Heart left ventricle (tissue), 16 donors: ENCODE measurements at places on chromosomes 12 and 14. TPM values are rescaled to one million over a fixed set of nuclear protein-coding genes. Genes with fewer than 3 reads are reported as not detected.

SERPINA10 gene
- not detected for total RNA-seq

DNA sequence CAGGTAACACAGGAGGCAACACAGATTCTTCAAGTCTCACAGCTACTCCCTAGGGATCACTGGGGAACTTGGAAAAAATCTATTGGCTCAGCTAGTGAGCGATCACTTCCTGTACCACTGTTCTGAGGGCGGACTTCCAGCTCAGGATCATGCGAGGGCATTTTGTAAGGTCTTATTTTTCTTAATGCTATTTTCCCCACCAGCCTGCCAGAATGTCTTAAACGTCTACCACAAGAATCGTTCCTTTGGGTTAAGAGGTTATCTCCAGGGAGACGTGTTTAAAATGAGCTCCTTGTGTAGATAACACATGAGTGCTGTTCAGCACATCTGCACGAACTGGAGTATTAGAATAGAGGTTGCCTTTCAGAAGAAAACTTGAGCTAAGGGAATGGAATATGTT is 162.6 kb downstream of the ETNK1 start:
- no peak for DNase-seq

DNA sequence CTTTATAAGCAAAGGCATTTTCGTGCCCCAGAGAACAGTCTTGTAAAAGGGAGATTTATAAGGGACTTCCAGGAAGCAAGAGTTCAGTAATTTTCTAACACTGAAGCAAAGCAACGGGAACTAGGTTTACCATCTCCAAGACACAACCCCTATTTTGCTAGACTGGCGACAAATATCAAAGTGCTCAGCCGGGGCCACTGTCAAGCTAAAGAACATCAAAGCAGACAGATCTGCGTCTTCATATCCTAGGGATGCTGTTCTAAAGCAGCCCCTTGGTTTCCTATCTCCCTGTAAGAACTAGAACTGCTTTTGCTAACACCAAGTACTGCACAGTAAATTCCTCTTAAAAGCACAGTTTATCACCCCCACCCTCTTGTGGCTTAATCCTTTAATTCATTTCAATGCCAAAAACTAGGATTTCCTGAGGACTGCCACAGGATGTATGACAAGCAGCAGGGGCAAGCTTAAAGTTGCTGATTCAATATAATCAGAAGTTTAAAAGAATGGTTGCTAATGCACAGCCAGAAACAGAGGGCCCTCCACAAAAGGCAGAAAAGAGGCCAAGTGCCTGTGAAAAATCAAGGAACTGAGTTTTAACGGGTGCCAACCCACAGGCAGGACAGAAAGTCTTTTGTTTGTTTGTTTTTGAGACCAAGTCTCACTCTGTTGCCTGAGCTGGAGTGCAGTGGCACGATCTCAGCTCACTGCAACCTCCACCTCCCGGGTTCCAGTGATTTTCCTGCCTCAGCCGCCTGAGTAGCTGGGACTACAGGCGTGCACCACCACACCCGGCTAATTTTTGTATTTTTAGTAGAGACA is 44.0 kb upstream of the ISM2 start:
- no peak for DNase-seq

DNA sequence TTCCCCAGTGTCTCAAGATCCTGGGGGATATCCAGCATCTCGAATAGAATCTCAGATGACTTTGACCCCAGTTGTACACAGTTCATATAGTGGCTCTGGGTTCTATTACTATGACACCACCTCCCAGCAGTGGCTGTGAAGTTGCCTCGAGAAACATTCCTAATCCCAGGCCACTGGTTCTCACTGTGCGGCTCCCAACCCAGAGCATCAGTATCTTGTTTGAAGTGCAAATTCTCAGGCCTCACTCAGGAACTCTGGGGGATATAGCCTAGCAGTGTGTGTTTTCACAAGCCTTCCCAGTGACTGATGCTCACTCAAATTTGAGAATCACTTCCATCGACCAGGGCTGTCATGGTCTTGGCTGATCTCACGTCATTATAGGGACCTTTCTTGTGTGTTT is 69.3 kb upstream of the IGF1 start:
- DNase-seq = no peak

GRCh38 chr14:20400965-20401593 is 12.2 kb downstream of the TEP1 start:
- DNase-seq = no peak

DNA sequence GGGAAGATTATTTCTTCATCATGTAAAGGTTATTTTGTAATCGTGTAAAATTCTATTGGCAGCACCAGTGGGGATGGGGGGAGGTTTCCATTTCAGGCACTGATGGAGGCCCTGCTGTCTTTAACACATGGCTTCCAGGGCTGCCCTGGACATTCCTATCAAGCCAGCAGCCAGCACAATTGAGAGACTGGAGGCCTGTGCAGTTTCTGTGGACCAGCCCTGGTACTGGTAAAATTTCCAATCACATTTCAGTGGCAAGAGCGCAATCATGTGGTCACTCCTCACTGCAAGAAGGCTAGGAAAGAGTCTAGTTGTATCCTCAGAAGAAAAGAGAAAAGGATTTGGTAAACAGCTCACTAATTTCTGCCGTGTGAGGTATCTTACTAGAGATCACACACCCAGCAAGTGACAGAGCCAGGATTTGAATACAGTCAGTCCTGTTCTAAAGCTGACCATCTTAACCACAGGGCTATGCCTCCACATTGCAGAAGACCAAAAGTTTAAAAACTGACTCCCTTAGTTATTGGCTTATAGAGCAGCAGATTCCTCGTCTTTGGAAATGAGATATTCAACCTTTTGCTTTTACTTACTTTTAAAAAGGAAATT is 179.4 kb upstream of the ARHGAP5 start:
- DNase-seq = no peak

PRKAB1 gene
- 8.5 TPM for total RNA-seq

DNA sequence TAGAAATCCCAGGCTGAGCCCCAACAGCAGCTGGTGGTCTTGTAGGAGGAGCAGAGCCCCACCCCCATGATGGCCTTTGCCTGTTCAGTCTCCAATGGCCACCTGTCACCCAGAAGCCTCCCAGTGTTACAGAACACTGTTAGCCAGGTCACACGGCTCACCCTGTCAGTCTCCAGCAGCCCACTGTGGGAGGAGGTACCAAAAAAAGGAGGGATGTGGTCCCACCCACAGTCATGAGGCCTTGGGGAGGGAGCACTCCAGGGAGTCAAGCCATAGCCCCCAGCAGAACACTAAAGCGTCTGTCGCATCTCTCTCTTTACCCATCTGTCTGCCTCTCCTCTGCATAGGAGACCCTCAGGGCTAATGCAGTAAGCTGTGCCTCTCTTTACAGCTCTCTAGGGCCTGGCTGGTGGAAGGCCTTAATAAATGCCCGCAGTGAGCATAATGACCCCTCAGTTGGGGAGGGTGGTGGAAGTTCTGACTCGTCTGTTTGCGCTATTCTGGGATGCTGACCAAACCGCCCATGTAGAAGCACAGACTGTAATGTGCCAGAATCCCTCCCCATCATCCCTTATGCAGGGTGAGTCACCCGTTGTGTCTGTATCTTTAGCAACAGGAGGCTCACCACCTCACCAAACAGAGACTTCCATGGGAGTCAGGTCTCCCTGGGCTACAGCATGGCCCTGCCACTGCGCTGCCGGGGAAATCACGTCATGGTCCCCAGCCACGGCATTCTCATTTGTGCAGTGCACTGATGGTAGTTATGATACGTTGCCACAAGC is 14.6 kb downstream of the C14orf132 start:
- no peak for DNase-seq

PROX2 gene
- not detected for total RNA-seq

- no peak for DNase-seq
Observed at GRCh38 chr12:130955238-130955816, 1.6 kb downstream of the ADGRD1 start.

KRT74 gene
- total RNA-seq = not detected

- no peak for DNase-seq
Observed at GRCh38 chr14:89013698-89014568, 189.5 kb downstream of the TTC8 start.

- no peak for DNase-seq
Observed at GRCh38 chr12:52659395-52659794, 7.4 kb upstream of the KRT2 start.

DNA sequence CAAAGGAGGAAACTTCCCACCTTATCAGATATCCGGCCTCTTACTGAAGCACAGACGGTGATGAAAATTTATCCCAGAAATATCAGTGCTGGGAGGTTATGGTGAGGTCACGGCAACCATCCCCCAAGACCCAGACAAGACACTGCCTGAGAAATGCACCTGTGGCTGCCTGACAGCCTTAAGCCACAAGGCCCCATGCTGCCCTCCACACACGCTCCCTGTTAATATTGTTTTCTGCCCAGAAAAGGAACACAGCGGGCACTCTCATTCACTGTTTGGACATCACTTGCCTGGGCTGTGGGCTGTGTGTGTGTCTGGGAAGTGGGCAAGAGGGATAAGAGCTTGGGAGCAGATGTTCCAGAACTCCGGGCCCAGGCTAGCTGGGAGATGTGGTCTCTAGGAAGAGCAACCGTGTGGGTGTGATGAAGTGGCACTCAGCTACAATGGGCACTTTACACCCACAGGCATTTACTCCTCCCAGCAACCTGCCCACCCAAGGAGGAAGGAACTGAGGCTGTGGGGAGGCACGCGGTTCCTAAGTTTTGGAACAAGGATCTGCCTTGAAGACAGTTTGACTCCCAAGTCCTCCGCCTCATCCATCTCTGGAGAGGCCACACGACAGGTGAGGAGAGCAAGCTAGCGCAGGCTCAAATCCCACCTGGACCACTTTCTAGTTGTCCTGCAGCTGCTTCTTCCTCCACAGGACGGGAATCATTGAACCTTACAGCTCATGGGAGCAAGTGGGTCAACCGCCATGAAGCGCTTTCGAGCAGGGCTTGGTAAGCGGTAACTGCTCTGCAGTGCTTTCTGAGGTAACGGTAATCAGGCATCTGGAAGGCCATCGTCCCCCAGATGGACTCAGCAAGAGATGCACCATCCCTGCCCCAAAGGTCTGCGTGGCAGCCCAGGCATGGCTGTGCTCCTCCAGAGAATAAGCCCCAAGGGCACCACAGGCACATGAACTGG is 91.4 kb downstream of the CHGA start:
- DNase-seq = no peak

DNA sequence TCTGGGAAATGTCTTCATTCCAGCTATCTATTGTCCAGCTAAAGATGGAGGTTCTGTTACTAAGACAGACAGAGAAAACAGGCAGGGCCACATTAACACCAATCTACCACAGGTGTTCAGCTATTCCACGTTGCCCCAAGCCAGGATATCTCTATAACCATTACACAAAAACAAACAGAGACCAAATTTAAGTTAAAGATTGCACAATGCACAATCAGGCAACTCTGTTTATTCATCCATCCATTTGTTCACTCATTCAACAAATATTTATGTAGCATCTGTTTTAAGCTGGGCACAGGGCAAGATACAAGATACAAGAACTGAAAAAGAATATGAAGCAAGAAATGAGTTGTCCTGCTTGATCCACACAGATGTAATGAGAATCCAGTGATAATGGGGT is 629.0 kb downstream of the MED13L start:
- DNase-seq = no peak

VIPAS39 gene
- total RNA-seq = 17.6 TPM

DNA sequence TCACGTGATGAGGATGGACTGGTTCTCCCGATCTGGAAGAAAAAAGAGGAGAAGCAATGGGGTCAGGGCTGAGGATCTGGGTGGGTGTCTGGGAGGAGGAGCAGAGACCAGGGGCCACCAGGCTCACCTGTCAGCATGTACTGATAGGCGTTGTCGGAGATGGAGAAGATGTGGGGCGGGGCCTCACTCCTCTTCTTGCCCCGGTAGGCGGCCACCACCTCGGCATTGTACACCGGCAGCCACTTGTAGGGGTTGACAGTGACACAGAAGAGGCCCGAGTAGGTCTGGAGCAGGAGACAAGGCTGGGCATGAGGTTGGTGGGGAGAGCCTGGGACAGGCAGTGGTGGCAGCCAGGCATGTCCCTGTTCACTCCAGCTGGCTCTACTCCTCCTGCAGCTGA is 3.0 kb downstream of the MYH6 start:
- DNase-seq = no peak

CCDC177 gene
- total RNA-seq = not detected

GRCh38 chr12:110345963-110346362 is 57.5 kb downstream of the ANAPC7 start:
- DNase-seq = no peak

DUSP6 gene
- 21.4 TPM for total RNA-seq

FAM90A1 gene
- not detected for total RNA-seq

- no peak for DNase-seq
Observed at GRCh38 chr14:51578853-51579252, 72.9 kb upstream of the FRMD6 start.

DNA sequence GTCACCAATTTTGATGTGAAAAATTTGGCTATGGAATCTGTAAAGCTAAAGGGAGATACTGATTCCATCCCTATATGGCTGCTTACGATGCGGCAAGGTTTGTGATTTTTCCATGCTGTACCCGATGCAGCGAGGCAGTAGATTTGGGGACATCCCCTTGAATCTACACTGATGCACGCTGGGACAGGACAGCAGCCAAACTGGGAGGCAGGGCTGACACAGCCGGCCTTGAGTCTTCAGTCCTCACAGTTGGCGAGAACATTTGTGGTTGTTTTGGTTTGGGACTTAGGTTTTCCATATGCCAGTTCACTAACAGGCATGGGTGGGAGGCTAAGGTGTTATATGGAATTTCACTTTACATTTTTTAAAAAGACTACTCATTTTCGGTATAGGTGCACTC is 3.8 kb downstream of the GALNT16 start:
- peak; percentile 37 for DNase-seq

DNA sequence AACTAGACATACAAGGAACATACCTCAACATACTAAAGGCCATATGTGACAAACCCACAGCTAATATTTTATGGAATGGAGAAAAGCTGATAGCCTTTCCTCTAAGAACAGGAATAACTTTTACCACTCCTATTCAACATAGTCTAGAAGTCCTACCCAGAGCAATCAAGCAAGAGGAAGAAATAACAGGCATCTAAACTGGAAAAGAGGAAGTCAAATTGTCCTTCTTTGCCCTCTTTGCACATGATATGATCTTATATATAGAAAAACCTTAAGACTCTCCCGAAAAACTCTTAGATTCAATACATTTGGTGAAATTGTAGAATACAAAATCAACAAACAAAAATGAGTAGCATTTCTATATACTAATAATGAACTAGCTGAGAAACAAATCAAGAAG is 110.0 kb downstream of the ATP23 start:
- DNase-seq = no peak

DNA sequence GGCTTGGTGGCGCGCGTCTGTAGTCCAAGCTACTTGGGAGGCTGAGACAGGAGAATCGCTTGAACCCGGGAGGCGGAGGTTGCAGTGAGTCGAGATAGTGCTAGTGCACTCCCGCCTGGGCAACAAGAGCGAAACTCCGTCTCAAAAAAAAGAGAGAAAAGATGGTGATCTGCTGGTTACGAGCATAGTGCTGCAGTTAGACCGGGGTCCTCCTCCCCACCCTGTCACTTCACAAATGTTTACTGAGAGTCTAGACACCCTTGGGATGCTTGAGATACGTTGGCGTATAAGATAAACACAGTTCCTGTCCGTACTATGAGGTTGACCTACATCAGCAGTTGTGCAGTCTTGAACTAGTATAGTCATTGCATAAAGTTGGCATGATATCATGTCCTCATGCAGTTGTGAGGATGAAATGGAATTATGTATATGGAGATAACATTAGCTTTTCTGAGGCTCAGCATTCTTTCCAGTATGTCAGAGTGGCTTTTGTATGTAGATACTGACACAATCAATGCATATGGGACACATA is 787 bp downstream of the ACAD10 start:
- no peak for DNase-seq
